GM12878 (cell line): ENCODE measurements at places on chromosomes 13 and 19. TPM values are rescaled to one million over a fixed set of nuclear protein-coding genes. Genes with fewer than 3 reads are reported as not detected.
A peak's percentile ranks its signal among the peaks of the same experiment; 100 is the strongest.

DNA sequence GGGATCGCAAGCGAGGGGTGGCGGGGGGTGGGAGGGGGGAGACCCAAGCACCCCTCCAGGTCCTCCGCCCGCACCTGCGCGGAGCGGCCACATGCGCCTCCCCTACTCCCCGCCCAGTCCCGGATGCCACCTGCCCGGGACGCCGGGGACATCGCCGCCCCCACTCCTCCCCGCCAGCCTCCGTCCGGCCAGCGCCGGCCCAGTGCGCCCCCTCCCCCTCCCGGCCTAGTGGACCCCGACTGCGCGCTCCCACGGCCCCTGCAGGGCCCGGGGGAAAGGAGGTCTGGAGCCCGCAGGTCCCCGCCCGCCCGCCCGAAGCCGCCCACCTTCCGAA lies 263 bp downstream of the RHPN2 start:
- no peak for DNase-seq

- DNase-seq: no peak
Measured at GRCh38 chr13:44416301-44416700, 42.7 kb downstream of the SERP2 start.

DNA sequence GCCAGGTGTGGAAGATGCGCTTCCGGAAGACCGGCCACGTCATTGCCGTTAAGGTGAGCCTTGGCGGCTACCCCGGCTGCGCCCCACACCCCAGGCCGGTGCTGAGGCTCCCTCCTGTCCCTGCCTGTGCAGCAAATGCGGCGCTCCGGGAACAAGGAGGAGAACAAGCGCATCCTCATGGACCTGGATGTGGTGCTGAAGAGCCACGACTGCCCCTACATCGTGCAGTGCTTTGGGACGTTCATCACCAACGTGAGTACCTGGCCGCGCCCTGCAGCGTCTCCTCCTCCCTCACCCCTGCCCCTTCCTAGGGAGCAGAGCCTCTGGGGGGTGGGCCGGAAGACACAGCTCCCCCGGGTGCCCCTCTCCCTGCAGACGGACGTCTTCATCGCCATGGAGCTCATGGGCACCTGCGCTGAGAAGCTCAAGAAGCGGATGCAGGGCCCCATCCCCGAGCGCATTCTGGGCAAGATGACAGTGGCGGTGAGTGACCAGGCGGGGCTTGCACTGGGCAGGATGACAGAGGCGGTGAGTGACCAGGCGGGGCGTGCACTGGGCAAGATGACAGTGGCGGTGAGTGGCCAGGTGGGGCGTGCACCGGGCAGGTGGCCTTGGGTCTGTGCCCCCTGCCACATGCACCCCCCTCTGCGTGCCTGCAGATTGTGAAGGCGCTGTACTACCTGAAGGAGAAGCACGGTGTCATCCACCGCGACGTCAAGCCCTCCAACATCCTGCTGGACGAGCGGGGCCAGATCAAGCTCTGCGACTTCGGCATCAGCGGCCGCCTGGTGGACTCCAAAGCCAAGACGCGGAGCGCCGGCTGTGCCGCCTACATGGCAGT lies 4.1 kb upstream of the TGFBR3L start:
- no peak for DNase-seq

GRCh38 chr19:40623403-40624251 lies 22.5 kb downstream of the LTBP4 start:
- no peak for DNase-seq

Gene PGLYRP1
- polyA plus RNA-seq: 0.30 TPM in 1 of 2 replicates, not detected in the other

DNA sequence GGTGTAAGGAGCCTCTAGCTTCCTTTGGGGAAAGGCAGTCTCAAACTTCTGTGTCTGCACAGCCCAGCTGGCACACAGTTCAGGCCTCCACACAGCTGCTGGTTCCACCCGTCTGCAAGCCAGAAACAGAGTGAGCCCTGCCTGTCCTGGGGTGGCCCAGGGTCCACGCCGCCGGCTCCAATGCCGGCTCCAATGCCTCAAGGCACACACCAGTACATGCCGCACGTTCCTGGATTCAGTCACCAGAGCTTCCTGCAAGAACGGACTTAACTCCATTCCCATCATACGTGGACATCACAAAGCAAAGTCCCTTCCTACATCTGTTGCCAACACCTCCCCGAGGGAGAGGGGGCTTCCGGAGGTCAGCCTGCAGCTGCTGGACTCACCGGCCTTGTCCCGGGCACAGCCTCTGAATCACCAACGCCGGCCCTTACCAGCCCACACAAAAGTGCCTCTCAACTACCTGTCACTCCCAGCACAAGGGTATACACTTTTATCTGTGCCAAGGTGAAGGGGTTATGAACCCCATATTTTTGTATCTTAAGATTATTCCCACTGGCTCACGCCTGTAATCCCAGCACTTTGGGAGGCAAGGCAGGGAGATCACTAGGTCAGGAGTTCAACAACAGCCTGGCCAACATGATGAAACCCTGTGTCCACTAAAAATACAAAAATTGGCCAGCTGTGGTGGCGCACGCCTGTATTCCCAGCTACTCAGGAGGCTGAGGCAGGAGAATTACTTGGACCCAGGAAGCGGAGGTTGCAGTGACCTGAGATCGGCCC lies 8.5 kb downstream of the SH3GL1 start:
- DNase-seq: no peak

Gene ICAM1
- polyA plus RNA-seq: 30.7 and 41.9 TPM in 2 replicates

Gene INSL3
- polyA plus RNA-seq: 0.78 and 1.1 TPM in 2 replicates

GRCh38 chr13:36999054-36999714 lies at the start of gene ALG5:
Gene ALG5 (minus strand): TSS chr13:36999340. CDS start chr13:36999300, 40 bp downstream.
- peak; percentile 44 for DNase-seq

- DNase-seq: no peak
Measured at GRCh38 chr19:55686311-55687050, 11.5 kb downstream of the EPN1 start.

GRCh38 chr13:95411428-95412040 lies 110.3 kb upstream of the ABCC4 start:
- no peak for DNase-seq

- DNase-seq: no peak
Measured at GRCh38 chr19:30908262-30908771, 440.9 kb downstream of the TSHZ3 start.

DNA sequence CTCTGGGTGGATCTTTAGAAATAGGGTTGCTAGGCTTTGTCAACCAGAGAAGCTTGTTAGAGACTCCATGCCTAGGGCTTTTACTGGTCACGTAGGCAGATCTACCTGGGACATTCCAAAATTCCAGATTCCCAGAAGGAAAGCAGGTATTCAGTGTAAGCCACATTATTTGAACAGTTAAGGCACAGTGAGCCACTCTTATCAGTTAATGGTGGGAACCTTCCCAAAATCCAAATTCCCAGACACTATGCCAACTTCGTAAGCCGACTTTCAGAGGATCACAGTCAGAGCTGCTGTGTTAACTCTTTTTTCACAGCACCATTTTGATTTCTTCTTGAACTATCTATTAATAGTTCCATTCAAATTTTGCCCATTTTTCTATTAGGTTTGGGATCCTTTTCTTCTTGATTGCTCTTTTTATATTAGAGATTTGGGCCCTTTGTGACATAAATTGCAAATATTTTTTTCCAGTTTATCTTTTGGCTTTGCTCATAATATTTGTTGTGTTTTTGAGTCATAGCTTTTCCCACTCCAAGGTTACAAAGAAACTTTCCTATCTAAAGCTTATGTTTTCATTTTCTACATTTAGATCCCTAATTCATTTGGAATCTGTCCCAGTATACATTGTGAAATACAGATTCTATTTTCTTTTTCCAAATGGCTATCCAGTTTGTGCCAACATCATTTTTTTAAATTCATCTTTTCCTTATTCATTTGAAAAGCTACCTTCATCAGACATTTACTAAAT lies 77.3 kb downstream of the DHRS12 start:
- DNase-seq: no peak

DNA sequence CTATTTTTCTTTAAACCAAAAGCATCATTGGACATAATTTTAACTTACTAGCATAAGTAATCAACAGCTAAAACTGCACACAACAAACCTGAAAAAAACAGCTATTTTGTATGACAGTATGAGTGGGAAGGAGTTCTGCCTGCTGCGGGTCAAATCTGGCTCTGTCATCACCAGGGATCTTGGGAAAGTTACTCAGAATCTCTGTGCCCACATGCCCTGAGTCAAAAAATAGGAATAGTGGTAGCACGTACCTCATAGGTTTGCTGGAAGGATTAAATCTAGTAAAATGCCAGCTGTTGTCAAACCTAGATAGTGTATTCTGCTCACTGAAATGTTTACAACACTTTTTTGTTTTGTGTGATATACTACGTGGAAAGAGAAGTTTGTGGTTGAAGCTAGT lies 1.1 kb downstream of the CLN5 start:
- no peak for DNase-seq

DNA sequence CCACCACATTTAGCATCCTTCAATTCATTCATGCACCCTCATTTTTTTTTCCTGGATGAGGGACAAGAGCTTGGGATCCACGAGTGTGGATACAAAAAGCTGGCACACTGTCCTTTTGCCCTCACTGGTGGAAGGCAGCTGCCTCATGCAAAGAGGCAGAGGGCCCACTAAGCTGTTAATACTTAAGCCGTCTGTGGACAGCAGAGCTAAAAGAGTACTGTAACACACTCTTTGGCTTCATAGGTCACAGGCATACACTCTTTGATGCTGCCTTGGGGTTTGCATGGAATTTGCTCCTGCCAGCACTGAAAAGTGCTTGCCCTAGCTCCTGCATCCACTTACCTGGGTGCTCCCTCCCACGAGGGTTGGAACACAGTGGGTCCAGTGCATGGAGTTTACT lies 978.4 kb upstream of the SPRY2 start:
- DNase-seq: no peak

- DNase-seq: no peak
Measured at GRCh38 chr13:44169018-44169911, 204.4 kb upstream of the SERP2 start.

- DNase-seq: no peak
Measured at GRCh38 chr13:107650081-107650701, 565.1 kb downstream of the LIG4 start.

Gene HS6ST3
- polyA plus RNA-seq: not detected in 2 replicates

Gene LILRB4
- polyA plus RNA-seq: 14.3 and 14.5 TPM in 2 replicates

Gene KLK12
- polyA plus RNA-seq: not detected in 2 replicates

- no peak for DNase-seq
Measured at GRCh38 chr19:7681340-7682174, 924 bp downstream of the TRAPPC5 start.

Gene CFAP97D2
- polyA plus RNA-seq: not detected in 2 replicates

Gene SBSN
- not detected in 2 replicates for polyA plus RNA-seq

Gene NCAN
- polyA plus RNA-seq: 0.09 and 0.20 TPM in 2 replicates
